Stimulated activated CD8-positive, alpha-beta memory T cell treated with anti-CD3 and anti-CD28 coated beads, Interleukin-15, amount 100 ng/mL, for 1 hour (primary cell): ENCODE measurements at places on chromosomes 5 and 9.

DNA sequence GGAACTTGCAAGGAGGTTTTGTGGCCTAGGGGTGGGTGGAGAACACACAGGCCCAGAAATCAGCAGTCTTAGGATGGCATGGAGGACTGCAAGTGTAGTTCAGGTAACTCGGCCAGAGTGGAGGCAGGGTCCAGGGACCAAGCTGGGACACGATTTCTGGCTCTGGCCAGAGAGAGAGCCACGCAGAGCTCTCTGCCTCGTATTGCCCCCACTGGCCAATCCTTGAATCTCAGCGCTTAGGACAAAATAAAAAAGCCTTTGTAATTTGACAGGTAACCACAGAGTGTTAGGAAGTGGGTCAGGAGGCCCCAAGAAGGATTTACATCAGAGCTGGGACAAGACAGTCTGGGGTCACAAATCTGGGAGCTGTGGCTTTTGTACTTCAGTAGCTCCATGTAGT, 11.7 kb downstream of the MAP3K1 start:
- no peak for DNase-seq

DNA sequence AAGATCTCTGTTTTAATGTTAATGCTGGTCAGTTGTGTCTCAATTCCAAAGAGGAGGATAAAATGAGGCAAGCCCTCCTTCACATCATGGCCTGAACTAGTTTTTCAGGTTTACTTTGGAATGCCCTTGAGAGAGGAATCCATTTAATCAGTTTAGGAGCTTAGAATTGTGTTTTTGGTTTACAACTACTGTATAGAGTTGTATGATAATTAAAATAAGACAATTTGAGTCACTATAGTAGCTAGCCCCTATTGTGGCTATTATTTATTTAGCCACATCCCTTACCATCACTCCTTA, 107.8 kb upstream of the PRLR start:
- no peak for DNase-seq

GRCh38 chr9:14565352-14566016, 127.7 kb downstream of the ZDHHC21 start:
- no peak for DNase-seq

GRCh38 chr5:83342465-83342864, 129.1 kb upstream of the VCAN start:
- DNase-seq = no peak

- DNase-seq = no peak
Observed at GRCh38 chr5:178730940-178731265, 444 bp upstream of the ZNF354A start.

- DNase-seq = no peak
Observed at GRCh38 chr5:179585941-179586401, 35.6 kb downstream of the RUFY1 start.
